ENCODE measurements at places on chromosomes 4 and X. TPM values are rescaled to one million over a fixed set of nuclear protein-coding genes. Genes with fewer than 3 reads are reported as not detected.

Gene MAGEB1
- total RNA-seq: not detected

Gene ARR3
- not detected for total RNA-seq

Gene CCDC158
- 1.2 TPM for total RNA-seq

Gene TRIML2
- total RNA-seq: not detected

Gene TLL1
- 0.10 TPM for total RNA-seq

Measured in smooth muscle cell of the pulmonary artery (primary cell).